ENCODE measurements at places on chromosomes 5 and 9.

DNA sequence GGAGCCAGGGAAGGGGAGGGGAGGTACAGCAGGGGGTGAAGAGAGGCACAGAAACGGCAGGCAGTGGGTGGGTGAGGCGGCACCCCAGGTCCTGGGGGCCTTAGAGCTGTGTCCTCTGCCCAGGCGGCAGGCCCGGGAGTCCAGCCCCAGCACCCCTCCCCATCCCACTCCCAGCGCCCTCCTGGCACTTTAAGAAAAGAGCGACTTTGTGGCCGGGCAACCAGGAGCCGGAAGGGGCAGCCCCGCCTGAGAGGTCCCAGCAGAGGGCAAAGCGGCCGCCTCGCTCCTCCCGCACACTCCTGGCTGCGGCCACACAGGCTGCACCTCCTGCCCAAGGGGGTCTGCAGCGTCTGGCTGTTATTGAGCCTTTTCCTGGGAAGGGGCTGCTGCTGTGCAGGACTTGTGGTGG lies 42.6 kb downstream of the NACC2 start:
- peak; percentile 47 for DNase-seq

DNA sequence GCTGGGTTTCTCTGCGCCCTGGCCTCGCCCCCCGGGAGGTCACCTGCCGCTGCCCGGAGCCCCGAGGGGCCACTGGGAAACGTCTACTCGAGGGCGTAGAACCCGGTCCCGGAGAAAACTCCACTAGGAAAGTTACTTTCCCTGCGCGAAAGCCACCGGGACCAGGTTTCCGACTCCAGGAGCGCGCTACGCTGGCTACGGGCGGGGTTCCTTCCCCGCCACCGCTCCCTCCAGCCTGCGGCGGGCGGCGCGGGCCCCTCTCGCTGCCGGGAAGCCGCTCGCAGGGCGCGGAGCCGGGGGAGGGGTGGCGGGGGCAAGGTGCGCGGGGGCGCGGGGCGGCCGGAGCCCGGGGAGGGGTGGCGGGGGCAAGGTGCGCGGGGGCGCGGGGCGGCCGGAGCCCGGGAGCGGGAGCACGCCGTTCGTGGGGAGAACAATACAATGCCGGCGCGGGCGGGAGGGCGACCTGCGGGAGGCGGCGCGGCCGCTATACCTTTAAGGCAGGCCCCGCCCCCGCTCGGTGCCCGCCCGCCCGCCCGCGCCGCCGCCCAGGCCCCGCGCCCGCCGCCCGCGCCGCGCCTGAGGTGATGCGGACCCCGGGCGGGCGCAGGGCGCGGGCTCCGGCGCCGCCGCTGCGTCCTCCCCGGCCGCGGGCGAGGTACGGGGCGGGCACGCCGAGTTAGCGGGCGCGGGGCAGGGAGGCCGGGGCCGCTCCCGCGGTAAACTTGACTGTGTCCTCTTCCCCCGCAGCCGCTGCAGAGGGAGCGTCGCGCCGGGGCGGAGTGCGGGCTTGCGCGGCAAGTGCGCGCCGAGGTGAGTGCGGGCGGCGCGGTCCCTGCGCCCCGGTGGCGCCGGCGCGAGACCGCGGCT lies 278.1 kb downstream of the AOPEP start:
- peak; percentile 30 for DNase-seq

DNA sequence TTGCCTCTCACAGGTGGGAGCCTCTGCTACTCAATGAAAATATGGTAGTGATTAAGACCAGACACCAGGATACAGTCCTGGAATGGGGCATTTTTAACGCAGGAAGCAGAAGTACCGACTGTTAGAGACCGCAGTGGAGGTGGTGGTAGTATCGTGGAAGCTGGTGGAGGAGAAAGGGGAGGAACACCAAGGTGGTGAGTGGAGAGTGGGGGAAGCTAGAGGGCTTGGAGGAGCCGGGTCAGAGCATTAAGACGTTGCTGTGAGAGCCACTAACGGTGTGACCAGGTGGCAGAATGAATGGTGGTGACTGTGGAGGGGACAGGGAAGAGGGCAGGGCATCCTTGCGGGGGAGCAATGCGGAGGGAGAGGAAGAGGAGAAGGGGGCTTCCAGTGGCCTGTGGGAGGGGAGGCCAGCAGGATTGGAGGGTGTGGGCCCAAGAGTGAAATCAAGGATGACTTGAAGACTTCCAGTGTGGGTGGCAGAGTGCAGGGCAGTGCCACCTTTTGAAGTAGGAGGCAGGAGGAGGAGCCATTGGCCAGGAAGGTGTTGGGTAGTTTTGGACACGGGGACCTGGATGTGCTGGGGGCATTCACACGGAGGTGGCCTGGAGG lies 1.6 kb upstream of the UBAC1 start:
- no peak for DNase-seq

- no peak for DNase-seq
Observed at GRCh38 chr9:89042984-89043383, 51.7 kb downstream of the S1PR3 start.

DNA sequence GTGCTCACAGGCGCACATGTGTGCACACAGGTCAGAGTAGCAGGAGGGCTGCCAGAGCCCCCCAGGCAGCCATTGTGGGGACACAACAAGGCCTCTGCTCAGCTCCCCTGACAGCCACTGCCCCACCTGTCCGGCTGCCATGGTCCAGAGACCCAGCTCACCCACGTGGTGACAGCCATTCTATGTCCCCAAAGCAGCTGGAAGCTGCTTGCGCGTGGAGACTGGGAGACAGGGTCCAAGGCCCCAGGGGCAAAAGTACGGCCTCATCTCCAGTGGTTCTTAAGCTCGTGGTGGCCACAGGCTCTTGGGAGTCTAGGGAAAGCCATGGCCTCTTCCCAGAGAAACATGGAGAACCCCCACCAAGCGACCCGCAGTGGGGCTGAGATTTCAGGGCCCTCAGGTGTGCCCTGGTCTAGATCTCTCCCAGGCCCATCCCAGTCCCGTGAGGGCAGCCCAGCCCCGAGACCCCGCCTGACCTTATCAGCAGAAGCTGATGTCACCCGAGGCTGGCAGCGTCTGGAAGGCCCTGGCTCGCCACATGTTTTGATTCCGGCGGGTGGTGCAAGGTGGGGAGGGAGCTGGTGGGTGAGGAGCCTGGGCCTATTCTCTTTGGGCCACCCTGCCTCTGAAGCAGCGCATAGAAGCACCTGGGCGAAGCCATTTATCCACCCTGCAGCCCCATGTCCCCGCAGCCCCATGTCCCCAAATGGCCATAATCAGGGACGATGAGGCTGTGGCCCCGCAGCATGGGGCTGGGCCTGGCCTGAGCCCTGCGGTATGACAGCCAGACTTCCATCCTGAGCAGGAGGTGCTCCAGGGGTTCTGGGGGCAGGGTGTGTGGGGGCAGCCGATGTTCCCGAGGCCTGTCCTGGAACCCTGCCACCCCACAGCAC lies 31.7 kb downstream of the GLT6D1 start:
- DNase-seq, result no peak

- DNase-seq, result no peak
Observed at GRCh38 chr5:93674866-93675459, 66.4 kb downstream of the POU5F2 start.

GRCh38 chr5:64384765-64385164 lies 121.0 kb upstream of the RGS7BP start:
- DNase-seq, result no peak

GRCh38 chr5:132802044-132802684 lies 10.9 kb upstream of the SOWAHA start:
- no peak for DNase-seq

DNA sequence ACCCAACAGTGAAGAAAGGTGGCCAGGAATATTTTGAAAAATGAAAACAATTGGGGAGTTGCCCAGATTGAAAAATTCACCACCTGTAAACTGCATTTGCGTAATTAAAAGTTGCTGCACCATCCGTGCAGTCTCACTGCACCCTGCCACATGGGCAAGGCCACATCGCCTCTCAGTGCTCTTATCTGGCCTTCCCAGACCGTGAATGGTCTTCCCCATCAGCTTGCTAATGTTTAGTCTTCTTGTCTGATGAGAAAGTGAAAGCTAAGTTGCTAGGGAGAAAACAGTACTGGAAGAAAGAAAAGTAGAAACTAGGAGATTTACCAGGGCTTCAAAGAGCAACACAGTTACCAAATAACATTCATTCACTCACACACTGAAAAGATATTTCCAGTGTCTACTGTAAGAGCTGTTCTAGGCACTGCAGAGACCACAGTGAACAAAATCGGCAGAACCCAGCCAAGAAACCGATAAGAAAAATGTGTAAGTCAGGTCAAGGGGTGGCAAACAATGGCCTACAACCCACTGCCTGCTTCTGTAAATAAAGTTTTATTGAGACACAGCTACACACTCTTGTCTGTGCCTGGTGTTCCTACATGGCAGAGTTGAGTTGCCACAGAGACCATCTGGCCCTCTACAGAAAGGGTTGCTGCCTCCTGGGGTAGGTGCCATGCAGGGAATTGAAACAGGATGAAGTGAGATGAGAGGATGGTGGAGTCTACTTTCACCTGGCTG lies 51.2 kb upstream of the CTSL start:
- DNase-seq, result no peak

DNA sequence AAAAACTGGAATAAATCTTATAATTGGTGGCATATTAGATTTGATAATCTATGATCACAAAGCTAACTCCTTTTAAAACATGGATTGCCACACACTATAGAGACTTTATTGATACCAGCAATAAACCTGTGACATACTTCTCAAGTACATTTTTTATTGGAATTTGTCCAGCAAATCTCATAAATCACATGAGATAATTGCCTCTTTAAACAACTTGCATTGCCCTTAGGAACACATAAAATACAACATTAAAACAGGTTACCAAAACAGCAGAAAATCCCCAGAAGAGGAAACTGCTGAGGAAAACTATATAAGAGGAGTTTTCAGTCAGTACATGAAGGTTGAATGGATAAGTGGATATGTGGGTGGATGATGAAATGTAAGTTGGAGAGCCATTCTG lies 124.6 kb downstream of the SNCAIP start:
- DNase-seq, result no peak

DNA sequence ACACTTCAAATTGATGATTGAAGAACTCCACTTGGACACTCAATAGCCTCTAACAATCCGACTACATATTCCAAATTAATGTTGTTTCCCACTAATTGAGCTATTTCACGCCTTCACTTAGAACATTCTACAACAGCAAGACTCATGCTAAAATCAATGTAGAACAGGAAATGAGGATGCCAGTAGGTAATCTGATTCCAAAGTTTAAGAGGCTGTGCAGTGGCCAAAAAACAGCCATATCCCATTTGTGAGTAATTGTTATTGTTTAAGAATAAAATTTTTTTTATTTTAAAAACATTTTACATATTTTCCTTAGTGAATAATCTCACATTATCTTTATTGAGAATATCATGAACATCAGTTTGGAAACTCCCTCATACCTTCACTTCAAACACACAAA lies 35.7 kb upstream of the GHR start:
- no peak for DNase-seq

GRCh38 chr5:90056911-90057705 lies 352.4 kb downstream of the CETN3 start:
- no peak for DNase-seq

DNA sequence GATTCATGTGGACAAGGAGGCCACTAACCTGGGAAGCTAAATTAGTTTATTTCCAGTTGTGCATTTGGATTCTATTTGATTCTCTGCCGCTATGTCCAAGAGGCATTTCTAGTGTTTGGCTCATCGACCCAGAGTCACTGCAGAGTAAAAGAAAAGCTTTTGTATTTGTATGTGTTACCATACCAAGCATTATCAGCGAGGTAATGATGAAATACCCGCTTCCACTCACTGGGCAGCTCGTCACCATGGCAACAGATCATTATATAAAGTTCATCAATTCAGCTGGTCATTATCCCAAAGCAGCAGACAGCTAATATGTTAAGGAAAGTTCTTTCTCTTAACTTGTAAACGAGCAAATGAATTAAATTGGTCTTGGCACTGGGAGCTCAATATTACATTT lies 380.3 kb downstream of the SEMA5A start:
- no peak for DNase-seq

- no peak for DNase-seq
Observed at GRCh38 chr9:98600631-98601030, 108.1 kb downstream of the GABBR2 start.

DNA sequence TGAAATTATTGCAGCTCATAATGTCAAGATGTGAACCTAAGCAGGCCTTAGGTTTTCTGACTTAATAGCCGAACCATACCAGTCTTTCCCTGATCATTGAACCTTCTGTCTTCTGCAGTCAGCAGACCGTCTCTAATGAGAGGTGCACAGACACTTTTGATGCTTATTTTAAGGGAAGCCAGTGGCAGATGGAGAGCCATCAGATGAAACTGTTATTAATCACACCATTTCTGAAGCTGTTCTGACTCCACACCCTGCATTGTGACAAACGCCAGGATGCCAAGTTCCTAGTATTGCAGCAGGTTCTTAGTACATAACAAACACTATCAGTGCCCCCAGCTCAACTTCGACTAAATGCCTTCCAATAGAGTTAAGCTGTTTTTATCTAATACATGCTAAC lies 43.0 kb downstream of the PIK3R1 start:
- no peak for DNase-seq

GRCh38 chr5:1934056-1934394 lies 51.3 kb upstream of the IRX4 start:
- no peak for DNase-seq

- DNase-seq, result peak; percentile 46
Observed at GRCh38 chr5:141512390-141512910, 23.6 kb downstream of the PCDHGC5 start.

GRCh38 chr5:83742089-83742488 lies 21.4 kb upstream of the HAPLN1 start:
- DNase-seq, result no peak

DNA sequence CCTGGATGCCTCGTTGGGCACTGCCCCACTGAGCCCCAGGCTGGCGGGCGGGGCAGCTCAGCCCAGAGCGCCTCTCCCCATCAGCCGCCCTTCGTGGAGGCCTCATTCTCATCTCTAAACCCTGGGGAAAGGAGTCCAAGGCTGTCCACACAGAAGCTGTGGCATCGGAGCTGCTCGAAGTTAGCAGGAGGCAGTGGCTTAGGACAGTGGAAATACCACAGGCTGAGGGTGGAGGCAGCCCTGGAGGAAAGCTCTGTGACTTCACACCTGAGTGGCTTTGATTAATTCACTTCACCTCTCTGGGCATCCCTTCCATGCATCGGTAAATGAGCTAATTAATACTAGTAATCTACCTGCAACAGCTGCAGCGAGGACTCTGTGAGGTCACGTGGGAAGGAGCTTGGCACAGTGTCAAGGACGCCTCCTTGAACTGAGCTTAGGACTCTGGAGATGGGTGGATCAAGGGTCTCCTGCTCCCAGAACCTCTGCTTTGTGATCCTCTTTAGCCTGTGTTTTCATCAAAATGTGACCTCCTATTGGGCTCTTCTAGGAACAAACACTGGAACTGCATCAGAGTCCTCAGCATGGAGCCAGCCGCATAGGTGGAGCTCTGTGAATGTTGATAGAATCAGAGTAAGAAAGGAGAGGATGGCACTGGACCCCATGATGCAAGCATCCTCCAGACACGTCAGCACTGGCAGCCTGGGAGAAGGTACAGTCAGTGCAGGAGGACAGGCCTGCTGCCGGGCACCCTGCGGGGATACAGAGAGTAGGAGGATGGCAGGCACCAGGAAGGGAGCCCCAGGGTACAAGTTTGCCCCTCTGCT lies 842 bp upstream of the ANGPTL2 start:
- DNase-seq, result no peak

- DNase-seq, result no peak
Observed at GRCh38 chr5:92927291-92927778, 653.7 kb downstream of the NR2F1-AS1 start.

GRCh38 chr5:173672891-173673290 lies 56.4 kb upstream of the BOD1 start:
- DNase-seq, result no peak

- no peak for DNase-seq
Observed at GRCh38 chr5:72009280-72009679, 98.0 kb upstream of the MAP1B start.

GRCh38 chr9:36158917-36159316 lies 10.3 kb upstream of the CCIN start:
- no peak for DNase-seq

- no peak for DNase-seq
Observed at GRCh38 chr9:103755986-103756385, 338.1 kb upstream of the SMC2 start.
